Vein endothelial cell (primary cell): ENCODE measurements at places on chromosomes 12 and 14. TPM values are rescaled to one million over a fixed set of nuclear protein-coding genes. Genes with fewer than 3 reads are reported as not detected.

TMX1 gene
- 51.3 and 62.2 TPM in 2 replicates for total RNA-seq

CEP128 gene
- total RNA-seq, result 5.3 and 5.9 TPM in 2 replicates

AP4S1 gene
- total RNA-seq, result 2.9 and 8.3 TPM in 2 replicates

APOF gene
- not detected in 2 replicates for total RNA-seq

CIDEB gene
- 1.6 and 3.0 TPM in 2 replicates for total RNA-seq

IL26 gene
- total RNA-seq, result not detected in 2 replicates

IL22 gene
- not detected in 2 replicates for total RNA-seq

SSPN gene
- 0.33 and 1.1 TPM in 2 replicates for total RNA-seq

YY1 gene
- 53.2 and 57.6 TPM in 2 replicates for total RNA-seq

FOXM1 gene
- 15.0 and 23.0 TPM in 2 replicates for total RNA-seq

PTPRB gene
- total RNA-seq, result 217 and 257 TPM in 2 replicates

MMP17 gene
- 7.2 and 7.8 TPM in 2 replicates for total RNA-seq

BHLHE41 gene
- 0.67 and 2.0 TPM in 2 replicates for total RNA-seq

SNRPF gene
- total RNA-seq, result 8.7 and 10.1 TPM in 2 replicates

C12orf42 gene
- not detected in 2 replicates for total RNA-seq

OLR1 gene
- not detected in 2 replicates for total RNA-seq

NUBPL gene
- total RNA-seq, result 6.9 and 8.1 TPM in 2 replicates

PARPBP gene
- total RNA-seq, result 7.2 and 14.0 TPM in 2 replicates

TAS2R50 gene
- 4.5 and 4.6 TPM in 2 replicates for total RNA-seq

CCDC184 gene
- under 0.01 and 0.10 TPM in 2 replicates for total RNA-seq

NCOR2 gene
- total RNA-seq, result 57.1 and 62.7 TPM in 2 replicates

JAG2 gene
- total RNA-seq, result 47.0 and 50.1 TPM in 2 replicates

RTL1 gene
- not detected in 2 replicates for total RNA-seq

TAS2R7 gene
- total RNA-seq, result 0.48 TPM in 1 of 2 replicates, not detected in the other

TRIM9 gene
- total RNA-seq, result under 0.01 TPM in 2 replicates

ARMH4 gene
- total RNA-seq, result 1.3 and 1.6 TPM in 2 replicates

EXOC3L4 gene
- not detected in 2 replicates for total RNA-seq

KLRC1 gene
- not detected in 2 replicates for total RNA-seq

NKX2-1 gene
- total RNA-seq, result not detected in 2 replicates

MDM1 gene
- total RNA-seq, result 9.1 and 14.0 TPM in 2 replicates

LAG3 gene
- 0.10 and 0.33 TPM in 2 replicates for total RNA-seq

RNASE3 gene
- total RNA-seq, result not detected in 2 replicates

TTC5 gene
- total RNA-seq, result 19.3 TPM in 2 replicates

BDKRB1 gene
- total RNA-seq, result not detected in 2 replicates

SPIC gene
- total RNA-seq, result not detected in 2 replicates

GPRC5D gene
- total RNA-seq, result 0.38 TPM in 1 of 2 replicates, not detected in the other

RPL6 gene
- total RNA-seq, result 1,019 and 1,432 TPM in 2 replicates

RAD9B gene
- 0.19 and 0.33 TPM in 2 replicates for total RNA-seq

CCDC38 gene
- total RNA-seq, result 0.10 TPM in 1 of 2 replicates, not detected in the other

LRRK2 gene
- 0.33 and 2.0 TPM in 2 replicates for total RNA-seq

RPGRIP1 gene
- not detected in 2 replicates for total RNA-seq

FAM90A1 gene
- total RNA-seq, result not detected in 2 replicates

TPPP2 gene
- total RNA-seq, result not detected in 2 replicates

CLEC2D gene
- total RNA-seq, result 0.98 and 2.0 TPM in 2 replicates

RHEBL1 gene
- total RNA-seq, result 0.33 and 1.3 TPM in 2 replicates

RHOJ gene
- 209 and 210 TPM in 2 replicates for total RNA-seq

INSM2 gene
- not detected in 2 replicates for total RNA-seq
